ENCODE measurements at places on chromosomes 5 and 9.

DNA sequence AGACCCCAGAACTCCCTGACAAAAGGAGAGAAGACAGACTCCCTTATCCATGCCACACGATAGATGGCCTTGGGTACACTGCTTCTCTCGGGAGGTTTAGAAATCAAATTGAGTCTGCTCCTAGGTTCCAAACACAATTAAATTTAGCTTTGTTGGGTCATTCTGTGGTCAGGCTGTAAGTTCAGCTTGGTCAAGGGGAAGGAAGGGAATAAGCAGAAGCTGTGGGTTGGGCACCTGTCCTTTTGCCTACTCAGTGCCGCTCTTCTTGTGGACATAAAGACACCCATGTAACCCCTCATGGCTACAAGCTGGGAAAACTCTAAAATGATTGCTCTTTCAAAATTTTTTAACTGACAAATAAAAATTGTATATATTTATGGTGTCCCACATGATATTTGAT is 19.1 kb upstream of the AK3 start:
- peaks cover 12% of the 10 kb centered on the region for H3K4me1 ChIP-seq
- no peak overlapping the region for H3K27ac ChIP-seq
- H3K36me3 ChIP-seq = no peaks in the 10 kb centered on the region
- DNase-seq = no peak
- no peak overlapping the region for H3K4me3 ChIP-seq

DNA sequence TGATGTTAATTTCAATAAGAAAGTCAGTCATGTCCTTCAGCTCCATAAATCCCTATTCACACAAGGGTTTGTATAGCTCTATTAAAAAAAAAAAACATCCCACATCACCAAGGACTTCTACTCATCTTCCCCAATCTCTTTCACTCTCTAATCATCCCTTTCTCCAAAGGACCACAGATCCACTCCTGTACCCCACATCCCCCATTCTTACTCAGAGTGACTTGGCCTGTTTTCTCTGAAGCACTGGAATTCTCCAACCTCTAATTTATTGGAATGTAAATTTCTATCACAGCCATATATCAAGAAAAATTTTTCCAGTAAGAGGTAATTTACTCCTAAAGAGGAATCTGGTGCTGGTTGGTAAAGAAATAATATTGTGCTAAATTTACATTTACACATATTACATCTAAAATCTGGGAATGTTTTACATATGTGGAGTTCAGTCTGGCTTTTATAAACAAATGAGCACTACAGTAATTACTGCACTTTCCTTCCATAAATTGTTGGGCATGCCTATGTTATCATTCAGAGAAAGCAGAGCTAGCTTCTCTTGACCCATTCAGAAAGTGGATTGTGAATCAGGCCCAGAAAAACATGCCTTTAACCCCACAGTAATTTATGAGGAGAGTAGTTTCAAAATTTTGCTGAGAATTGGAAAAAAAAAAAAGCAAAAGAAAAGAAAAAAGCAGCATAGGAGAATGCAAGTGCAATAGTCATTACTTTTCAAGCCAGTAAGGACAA is 399.5 kb upstream of the TNC start:
- H3K36me3 ChIP-seq = no peaks in the 10 kb centered on the region
- H3K27ac ChIP-seq = no peak overlapping the region
- no peaks in the 10 kb centered on the region for H3K27me3 ChIP-seq
- DNase-seq = no peak

GRCh38 chr5:31096238-31096865 is 97.1 kb upstream of the CDH6 start:
- H3K36me3 ChIP-seq = no peaks in the 10 kb centered on the region
- no peak overlapping the region for H3K4me3 ChIP-seq
- no peaks in the 10 kb centered on the region for H3K4me1 ChIP-seq
- DNase-seq = no peak
- H3K27ac ChIP-seq = no peak overlapping the region
- H3K27me3 ChIP-seq = no peaks in the 10 kb centered on the region

GRCh38 chr9:38018958-38019602 is 49.9 kb downstream of the SHB start:
- no peaks in the 10 kb centered on the region for H3K27me3 ChIP-seq
- H3K4me1 ChIP-seq = peaks cover 70% of the 10 kb centered on the region
- peak overlapping the region; percentile 80 for H3K27ac ChIP-seq
- no peaks in the 10 kb centered on the region for H3K36me3 ChIP-seq
- peak; percentile 86 for DNase-seq

GRCh38 chr5:141507387-141508091 is 18.7 kb downstream of the PCDHGC5 start:
- H3K36me3 ChIP-seq = no peaks in the 10 kb centered on the region
- H3K4me1 ChIP-seq = peaks cover 6% of the 10 kb centered on the region
- no peak overlapping the region for H3K4me3 ChIP-seq
- DNase-seq = no peak
- H3K27me3 ChIP-seq = no peaks in the 10 kb centered on the region

DNA sequence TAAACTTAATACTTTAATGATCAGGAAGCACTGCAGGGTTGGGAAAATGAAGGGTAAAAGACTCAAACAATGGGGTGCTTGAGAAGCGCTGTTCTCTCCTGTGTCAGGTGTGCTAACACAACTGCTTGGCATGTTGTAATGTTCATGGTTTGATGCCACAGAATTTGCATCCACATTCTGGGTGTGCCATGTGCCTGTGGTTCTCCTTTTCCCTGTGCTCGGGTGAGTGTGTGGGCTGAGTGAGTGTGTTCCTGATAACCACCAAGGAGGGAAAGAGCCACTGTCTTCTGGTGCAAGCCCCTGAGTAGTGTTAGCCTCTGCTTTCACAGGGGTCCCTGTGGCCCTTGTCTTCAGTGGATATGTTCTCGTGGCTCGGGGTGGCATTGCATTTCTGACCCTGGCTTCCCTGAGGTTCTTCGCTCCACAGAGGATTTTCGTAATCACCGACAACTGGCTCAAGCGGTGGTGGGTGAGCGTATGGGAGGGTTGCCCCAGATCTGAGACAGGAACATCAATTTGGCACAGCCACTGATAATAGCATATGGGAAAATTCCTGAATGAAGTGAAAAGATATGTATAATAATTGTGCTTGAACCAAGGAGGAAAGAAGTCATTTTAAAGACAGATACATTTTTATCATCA is 102.0 kb downstream of the MVB12B start:
- no peak overlapping the region for H3K27ac ChIP-seq
- no peak for DNase-seq
- no peaks in the 10 kb centered on the region for H3K27me3 ChIP-seq
- no peaks in the 10 kb centered on the region for H3K36me3 ChIP-seq

- H3K4me3 ChIP-seq = no peak overlapping the region
- no peaks in the 10 kb centered on the region for H3K4me1 ChIP-seq
- no peaks in the 10 kb centered on the region for H3K27me3 ChIP-seq
- no peak for DNase-seq
Observed at GRCh38 chr9:86955561-86955960, 8.3 kb upstream of the GAS1 start.

DNA sequence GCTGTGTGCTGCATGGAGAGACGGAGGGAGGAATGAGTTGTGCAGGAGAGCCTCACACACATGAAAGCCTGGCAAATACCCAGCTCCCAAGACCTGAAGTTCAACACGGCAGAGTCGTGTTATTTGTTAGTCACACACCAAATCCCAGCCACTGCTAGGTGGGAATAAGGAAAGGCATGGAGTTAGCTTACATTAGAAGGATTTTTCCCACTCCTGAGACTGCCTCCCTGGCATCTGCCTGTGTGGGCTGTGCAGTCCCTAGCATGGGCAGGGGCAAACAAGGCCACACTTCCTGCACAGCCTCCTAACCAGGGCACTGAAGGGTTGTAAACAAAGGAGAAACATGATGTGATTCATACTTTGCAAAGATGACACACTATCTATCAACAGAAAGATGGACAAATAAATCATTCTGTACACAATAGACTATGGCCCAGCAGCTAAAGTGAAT is 306.8 kb downstream of the SPOCK1 start:
- H3K4me3 ChIP-seq = no peak overlapping the region
- no peaks in the 10 kb centered on the region for H3K36me3 ChIP-seq
- no peaks in the 10 kb centered on the region for H3K4me1 ChIP-seq
- H3K27me3 ChIP-seq = no peaks in the 10 kb centered on the region
- no peak for DNase-seq

DNA sequence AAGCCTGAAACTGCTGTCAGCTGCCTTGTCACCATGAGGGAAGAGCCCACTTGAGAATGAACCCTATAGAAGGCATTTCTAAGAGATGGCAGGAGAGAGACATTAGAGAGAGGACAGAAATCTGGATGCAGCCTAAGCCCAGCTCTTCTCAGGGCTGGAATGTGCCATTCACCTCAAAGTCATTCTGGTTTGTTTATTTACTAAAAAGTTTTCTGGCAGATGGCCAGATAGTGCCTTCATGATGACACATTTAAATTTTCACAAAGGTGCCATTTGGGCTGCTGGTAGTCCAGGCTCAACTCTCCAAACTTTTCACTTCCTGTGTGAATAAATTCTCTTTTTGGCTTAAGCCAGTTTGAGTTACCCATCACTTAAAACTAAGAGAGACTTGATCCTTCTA is 144.6 kb upstream of the ZNF366 start:
- no peak overlapping the region for H3K27ac ChIP-seq
- no peaks in the 10 kb centered on the region for H3K27me3 ChIP-seq
- no peaks in the 10 kb centered on the region for H3K36me3 ChIP-seq
- H3K4me3 ChIP-seq = no peak overlapping the region
- no peak for DNase-seq
- H3K4me1 ChIP-seq = no peaks in the 10 kb centered on the region

DNA sequence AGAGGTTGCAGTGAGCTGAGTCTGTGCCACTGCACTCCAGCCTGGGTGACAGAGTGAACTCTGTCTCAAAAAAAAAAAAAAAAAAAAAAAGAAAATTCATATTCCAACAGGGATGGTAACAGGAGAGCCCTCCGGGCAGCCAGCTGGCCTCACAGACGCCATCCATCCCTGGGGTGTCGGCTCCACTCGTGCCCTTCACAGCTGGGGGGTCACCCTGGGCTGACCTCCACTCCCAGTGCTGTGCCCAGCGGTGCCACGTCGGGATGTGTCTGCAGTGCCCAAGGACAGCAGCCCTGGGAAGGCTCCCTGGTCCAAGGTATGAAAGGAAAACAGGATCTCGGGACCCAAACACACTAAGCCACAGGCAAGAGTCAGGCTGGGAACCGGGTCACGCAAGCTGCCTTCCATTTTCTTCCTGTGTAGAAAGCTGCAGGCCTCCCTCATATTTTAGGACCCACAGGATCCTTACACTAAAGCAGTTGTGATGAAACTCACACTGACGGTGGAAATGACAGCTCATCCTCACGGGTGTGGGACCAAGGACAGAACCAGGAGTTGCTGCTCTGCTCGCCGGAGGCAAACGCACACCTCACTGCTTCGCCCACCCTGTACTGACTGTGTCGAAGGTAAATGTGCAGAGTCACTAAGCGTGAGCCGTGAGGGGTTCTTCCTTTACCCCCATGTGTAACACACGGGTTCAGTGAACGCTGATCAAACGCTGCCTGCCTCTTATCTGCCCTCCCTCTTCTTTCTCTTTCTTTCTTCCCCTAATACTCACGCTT is 5.3 kb downstream of the SLC12A7 start:
- peaks cover 87% of the 10 kb centered on the region for H3K4me1 ChIP-seq
- H3K36me3 ChIP-seq = no peaks in the 10 kb centered on the region
- no peak overlapping the region for H3K4me3 ChIP-seq
- H3K27me3 ChIP-seq = no peaks in the 10 kb centered on the region

DNA sequence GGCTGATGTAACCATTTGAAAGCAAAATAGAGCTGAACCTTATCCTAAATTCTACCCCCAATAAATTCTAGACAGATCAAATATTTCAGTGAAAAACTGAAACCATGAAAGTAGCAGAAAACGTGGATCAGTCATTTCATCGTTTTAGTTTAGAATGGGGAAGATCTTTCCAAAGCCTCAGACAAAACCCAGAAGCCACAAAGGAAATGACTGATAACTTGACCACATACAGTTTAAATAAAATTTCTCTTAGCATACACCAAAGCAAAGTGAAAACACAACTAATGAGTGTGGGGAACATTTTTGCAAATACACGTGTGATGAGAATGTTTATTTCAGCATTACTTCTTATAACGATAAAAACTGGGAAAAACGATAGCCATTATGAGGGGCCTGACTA is 284.8 kb downstream of the ADGRV1 start:
- H3K36me3 ChIP-seq = no peaks in the 10 kb centered on the region
- H3K27ac ChIP-seq = no peak overlapping the region
- no peaks in the 10 kb centered on the region for H3K4me1 ChIP-seq
- H3K4me3 ChIP-seq = no peak overlapping the region
- H3K27me3 ChIP-seq = no peaks in the 10 kb centered on the region

DNA sequence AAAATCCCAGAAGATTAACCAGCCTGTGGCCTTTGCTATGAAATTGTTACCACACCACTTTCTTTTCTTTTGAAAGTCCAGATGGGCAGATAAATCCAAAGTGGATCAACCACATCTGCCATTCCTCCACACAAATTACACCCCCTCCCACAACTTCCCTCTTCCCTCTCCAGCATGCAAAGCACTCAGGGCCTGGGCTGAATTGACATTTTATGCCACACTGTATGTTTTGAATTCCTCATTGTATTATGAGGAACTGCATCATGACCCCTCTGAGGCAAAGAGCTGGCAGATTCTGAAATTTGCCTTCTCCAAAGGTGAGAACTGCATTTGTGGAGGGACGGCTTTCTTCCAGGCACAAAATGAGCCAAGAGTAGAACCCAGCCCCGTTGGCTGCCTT is 589.2 kb upstream of the KLF4 start:
- no peak for DNase-seq
- H3K4me1 ChIP-seq = no peaks in the 10 kb centered on the region
- no peak overlapping the region for H3K27ac ChIP-seq
- H3K4me3 ChIP-seq = no peak overlapping the region

- H3K36me3 ChIP-seq = no peaks in the 10 kb centered on the region
- peak; percentile 52 for DNase-seq
- H3K4me3 ChIP-seq = no peak overlapping the region
- peaks cover 57% of the 10 kb centered on the region for H3K4me1 ChIP-seq
- H3K27me3 ChIP-seq = no peaks in the 10 kb centered on the region
Observed at GRCh38 chr9:35906923-35907699, 1.1 kb downstream of the HRCT1 start.
